ENCODE measurements at places on chromosomes 5 and 9.

GRCh38 chr9:113210815-113211214, 10.3 kb downstream of the FKBP15 start:
- no peak for DNase-seq

GRCh38 chr9:90300611-90301276, 341.9 kb downstream of the DIRAS2 start:
- no peak for DNase-seq

- peak; percentile 80 for DNase-seq
These were observed 10.3 kb downstream of the SEMA6A start for GRCh38 chr5:116564312-116564711.

GRCh38 chr5:157463621-157464518, 3.9 kb downstream of the NIPAL4 start:
- no peak for DNase-seq

DNA sequence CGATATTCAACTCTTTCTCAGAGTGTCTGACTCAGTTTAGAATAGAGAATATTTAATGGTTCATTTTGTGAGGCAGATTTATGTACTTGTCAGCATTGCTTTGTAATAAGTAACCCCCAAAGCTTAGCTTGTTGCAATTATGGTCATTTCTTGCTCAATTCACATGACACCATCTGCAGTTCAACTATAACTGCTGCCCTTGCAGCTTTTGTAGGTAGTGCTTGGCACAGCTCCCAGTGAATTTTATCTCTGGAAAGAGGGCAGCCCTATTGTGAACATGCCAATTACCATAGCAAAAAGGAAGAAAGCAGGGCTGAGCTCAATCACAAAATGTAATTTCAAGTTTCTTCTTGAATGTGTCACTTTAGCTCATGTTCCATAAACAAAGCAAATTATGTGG, 1587.7 kb upstream of the ACO1 start:
- no peak for DNase-seq

- DNase-seq = peak; percentile 40
These were observed 47.0 kb upstream of the CAST start for GRCh38 chr5:96615223-96615622.

GRCh38 chr9:107276966-107277710, 5.9 kb upstream of the RAD23B start:
- no peak for DNase-seq

DNA sequence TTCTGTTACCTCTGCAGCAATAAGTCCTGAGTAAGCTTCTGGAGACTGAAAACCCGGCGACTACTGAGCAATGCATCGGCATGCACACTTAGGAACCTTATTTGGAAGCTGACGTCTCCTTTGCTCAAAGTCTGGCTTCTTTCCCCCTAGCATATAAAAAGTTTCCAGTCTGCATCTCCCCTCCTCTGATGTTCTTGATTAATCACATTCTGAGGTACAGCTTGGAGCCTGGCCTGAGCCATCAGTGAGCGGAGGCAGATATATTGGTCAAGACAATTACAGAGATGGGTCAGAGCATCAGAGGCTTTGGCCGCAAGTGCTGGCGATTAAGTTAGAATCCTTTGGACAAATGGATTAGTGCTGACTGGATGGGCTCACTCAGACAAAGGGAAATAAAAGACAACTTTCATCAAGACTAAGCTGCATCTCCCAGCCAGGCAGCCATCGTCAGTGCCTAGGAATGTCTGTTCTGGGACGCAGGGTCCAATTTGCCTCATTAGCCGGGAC, 140.7 kb downstream of the MTX3 start:
- no peak for DNase-seq

Data from MV-4-11 (cell line).